ENCODE measurements at places on chromosomes 3 and 15.
A peak's percentile ranks its signal among the peaks of the same experiment; 100 is the strongest.

- no peak for DNase-seq
Measured at GRCh38 chr3:5218815-5219214, 31.3 kb downstream of the EDEM1 start.

GRCh38 chr15:78676424-78677110, 35.6 kb upstream of the CHRNB4 start:
- DNase-seq: no peak

- no peak for DNase-seq
Measured at GRCh38 chr3:13976469-13976868, 96.6 kb upstream of the WNT7A start.

DNA sequence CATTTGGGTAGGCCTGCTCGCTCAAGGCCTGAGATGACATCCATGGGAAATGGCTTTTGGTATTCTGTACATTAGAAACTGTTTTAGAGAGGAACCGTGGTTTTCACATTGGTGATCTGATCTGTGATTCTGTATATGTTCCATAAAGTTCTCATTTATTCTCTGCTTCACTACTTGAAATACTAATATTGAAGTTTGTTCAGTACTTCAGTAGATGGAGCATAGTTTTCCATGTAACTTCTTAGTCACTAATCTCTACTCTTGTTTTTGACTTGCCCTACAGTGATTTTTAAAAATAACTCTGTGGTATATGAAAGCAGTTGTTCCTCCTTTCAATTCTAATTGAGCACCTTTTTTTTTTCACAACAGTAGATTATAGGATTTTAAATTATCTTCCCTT, 66.5 kb downstream of the MBNL1 start:
- DNase-seq: no peak

- no peak for DNase-seq
Measured at GRCh38 chr3:127656906-127657305, 15.8 kb upstream of the ABTB1 start.

- peak; percentile 75 for DNase-seq
Measured at GRCh38 chr3:2098398-2099027, at the start of gene CNTN4. Gene CNTN4 (plus strand): TSS chr3:2098866.

DNA sequence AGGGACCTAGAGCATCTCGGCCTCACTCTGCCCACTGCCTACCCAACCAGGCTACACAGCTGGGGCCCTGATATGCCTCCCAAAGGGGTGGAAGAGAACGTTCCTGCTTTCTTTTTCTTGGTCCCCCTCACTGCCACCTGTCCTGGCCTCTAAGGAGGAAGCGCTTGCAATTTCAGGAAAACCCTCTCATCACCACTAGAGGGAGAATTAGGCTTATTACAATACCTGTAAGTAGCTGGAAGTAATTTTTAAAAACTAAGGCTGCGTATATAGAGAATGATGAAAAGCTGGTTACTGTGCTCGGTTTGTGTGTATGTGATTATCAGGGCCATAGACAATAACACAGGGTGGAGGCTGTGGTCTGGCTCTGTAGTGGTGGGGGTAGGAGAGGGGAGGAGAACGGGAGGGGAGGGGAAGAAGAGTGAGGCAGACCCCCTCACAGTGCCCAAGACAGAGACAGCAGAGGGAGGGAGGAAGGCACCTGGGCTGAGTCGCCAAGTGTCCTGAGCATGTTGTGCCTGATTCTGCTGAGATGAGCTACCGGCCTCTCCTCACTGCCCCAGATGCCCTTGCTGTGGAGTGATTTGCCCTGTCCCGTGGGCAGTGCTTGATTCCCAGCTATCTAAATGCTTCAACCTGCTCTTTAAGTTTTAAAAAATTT, 3.3 kb downstream of the GABRG3 start:
- peak; percentile 70 for DNase-seq

- no peak for DNase-seq
Measured at GRCh38 chr3:111571907-111572460, 23.2 kb downstream of the ZBED2 start.

DNA sequence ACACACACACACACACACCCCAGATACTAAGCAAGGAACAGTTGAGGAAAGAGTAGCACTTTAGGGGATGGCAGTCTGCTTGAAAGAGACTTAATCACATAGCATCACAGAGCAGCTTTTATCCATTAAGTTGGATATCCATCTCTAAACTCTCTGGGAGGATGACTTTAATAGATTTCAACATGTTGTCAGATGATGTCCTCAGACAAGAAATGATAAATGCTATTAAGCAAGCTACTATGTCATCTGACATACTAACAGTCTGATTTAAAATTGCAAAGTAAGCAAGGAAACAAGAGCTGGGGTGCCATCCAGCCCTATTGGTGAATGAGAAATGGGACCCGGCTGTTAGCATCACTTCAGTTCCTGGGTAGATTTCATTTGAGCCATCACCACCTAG, 136.9 kb downstream of the PLCL2 start:
- no peak for DNase-seq

DNA sequence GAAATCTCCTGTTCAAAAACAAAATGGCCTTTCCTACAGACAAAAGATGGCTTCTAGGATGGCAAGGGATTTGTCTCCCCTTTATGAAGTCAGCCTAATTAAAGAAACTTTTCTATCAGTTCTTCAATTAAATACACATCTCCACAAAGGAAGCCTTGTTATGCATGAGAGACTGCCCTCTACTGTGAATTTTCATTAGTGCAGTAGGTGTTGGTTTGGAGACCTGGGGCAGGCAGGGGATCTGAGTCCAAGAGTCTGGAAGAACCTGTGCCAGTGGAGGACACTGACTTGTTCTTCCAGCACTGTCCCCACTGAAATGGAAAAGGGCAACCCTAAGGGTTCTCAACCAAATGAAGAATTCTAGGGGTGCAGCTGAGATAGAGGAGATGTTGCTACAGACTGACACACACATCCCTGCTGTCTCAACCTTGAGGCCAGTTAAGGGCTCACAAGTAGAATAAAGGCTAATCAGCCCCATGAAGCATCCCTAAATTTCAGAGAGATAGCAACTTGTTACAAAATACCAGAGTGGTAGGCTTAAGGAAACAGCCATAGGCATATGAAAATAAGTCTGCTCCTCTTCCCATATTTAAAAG, 174.0 kb upstream of the PRICKLE2 start:
- DNase-seq: peak; percentile 34

Data from DMS53 (cell line).